MCF 10A (cell line): ENCODE measurements at places on chromosomes 1 and 21.

GRCh38 chr1:202112859-202113689, 9.6 kb upstream of the GPR37L1 start:
- peak; percentile 27 for DNase-seq

- DNase-seq, result no peak
Observed at GRCh38 chr1:77434967-77435366, 153.1 kb downstream of the AK5 start.

- DNase-seq, result no peak
Observed at GRCh38 chr1:118317842-118318614, 133.0 kb upstream of the SPAG17 start.

DNA sequence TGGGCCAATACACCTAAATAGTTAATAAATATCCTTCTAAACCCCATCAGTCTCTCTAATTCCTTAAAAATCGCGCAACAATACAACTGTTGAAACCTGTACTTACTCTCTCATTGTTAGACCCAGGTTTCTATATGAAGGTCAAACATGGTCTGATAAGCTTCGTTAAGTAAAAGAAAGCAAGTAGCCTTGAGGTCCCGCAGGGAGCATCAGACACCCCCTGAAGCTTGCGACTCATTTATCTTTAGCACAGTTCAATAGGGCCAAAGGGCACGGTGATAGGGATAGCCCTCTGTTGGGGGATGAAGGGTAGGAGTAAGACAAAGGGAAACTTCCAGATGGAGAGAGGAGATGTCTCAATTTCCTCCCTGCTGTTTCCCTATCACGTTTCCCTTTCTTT, 27.3 kb upstream of the THEM4 start:
- DNase-seq, result no peak

DNA sequence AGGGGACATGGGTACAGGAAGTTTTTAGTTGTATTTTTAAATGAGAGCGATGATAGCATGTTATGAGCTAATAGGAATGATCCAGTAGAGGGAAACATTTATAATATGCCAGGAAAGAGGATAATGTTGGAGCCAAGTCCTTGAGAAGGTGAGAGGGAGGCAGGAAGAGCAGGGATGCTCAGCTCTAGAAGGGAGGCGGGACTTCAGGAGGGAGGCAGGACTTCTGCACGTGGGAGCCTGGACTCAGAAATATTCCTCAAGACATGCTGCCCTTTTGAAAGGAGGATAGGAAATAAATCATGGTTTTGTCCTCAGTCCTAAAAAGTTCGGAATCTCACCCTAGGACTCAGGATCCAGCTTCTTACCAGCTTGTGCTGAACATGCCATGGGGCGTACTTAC, 5.9 kb downstream of the ADARB1 start:
- DNase-seq, result no peak

DNA sequence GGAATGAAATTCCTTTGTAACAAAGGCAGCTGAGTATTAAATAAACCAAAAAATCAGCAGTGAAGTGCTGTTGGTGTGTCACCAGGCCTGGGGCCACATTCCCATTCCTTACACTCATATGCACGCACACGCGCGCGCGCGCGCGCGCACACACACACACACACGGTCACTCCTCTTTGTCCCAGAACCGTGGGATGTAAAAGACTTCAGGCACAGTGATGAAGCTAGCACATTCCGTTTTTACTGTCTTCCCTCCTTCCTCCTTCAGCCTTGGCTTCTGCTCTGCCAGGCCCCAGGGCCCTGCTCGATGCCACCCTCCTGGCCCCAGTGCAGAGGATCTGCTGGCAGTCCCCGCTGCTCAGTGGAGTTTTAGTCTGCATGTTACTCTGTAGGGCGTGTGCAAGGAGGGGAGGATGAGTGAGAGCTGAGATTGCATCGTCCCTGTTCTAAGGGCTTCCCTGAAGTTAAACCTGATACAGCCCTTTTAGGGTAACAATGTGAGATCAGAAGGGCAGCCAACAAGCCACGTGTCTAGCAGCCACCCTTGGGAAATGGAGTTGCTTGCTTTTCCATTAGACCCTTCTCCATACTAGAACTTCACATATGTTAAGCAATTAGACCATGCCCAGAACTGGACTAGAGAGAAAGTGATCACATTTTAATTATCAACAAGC, 71.7 kb upstream of the WDR26 start:
- DNase-seq, result peak; percentile 42

DNA sequence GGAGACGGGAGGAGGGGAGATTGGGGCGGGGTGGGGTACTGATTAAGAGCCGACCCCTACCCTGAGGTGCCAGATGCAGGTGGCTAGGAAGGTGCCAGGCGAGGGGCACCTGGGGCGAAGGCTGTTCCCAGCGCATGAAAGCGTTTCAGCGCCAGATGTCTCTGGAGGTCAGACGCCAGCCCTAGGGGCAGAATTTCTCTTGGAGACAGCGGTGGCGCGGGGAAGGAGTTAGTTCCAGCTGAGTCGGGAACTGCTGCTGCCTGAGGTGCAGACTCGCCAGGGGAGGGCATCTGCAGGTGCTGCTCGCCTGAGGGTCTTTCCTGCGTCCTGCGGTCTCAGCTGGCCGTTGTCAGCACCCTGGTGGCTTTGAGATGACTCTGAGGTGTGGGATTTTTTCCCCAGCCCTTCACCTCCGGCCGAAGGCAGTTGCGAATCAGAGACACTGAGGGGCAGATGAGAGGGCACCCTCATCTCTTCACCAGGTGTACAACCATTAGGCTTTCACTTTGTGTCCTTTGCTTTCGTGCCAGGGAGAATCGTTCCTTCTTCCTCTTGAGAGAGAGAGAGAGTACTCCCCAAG, 539 bp downstream of the CGN start:
- peak; percentile 63 for DNase-seq

DNA sequence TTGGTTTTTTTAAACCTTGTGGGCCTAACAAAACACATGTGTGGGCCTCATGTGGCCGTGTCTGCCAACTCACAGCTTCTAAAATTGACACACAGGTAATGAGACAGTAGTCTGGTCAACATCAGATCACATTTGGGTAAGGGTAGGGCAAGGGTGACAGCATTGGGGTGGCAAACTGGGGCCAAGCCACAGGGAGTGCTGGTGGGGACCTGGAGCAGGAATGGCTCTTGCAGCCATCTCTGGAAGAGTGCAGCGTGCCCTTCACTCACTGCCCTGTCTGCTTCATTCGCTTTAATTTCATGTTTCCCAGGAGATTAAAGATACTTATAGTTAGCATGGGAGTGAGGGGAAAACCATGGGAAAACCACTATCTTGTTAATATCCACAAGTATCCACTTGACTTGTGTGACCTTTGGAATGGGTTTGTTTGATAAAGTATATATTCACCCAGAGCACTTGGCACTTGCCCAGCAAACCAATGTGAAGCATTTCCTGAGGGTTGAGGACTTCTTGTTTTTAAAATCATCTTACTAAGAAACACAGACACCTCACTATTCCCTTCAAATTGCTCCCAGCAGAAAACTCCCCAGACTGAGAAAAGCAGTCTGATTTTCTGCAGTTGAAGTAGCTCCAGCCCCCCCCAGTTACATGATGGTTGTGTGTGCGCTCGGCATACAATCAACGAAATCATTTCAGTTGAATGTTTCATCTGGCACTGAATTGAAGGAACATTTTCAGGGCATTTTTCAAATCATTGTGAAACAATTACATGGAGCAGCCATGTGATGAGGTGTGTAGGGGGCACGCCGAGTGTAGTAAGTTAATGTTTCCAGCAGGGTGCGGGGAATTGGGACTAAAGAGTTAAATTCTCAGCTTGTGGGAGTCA, 175.7 kb downstream of the VPS13D start:
- no peak for DNase-seq

DNA sequence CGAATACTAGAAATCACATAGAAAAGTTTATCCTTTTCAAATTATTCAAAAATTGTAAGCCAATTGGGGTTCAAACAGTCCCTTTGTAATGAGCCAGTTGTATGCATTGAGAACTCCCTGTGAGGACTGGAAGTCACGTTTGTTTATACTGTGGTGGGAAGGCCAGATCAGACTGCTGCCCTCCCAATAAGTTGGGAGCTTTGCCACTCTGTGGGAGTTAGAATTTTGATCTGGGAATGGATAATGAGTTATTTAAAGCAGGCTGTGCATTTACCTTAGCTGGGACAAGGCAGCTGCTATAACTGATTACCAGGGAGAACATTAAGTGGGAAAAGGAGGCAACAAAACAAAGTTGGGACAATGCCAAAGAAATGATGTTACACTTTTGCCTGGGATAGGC, 178.8 kb downstream of the SDCCAG8 start:
- no peak for DNase-seq

GRCh38 chr1:27599605-27600497, 4.1 kb downstream of the AHDC1 start:
- DNase-seq, result no peak

- DNase-seq, result no peak
Observed at GRCh38 chr1:184494929-184495328, 108.1 kb downstream of the C1orf21 start.

- no peak for DNase-seq
Observed at GRCh38 chr1:97726386-97726785, 194.4 kb downstream of the DPYD start.
